ENCODE measurements at places on chromosomes 7 and 10.
A peak's percentile ranks its signal among the peaks of the same experiment; 100 is the strongest.

- DNase-seq, result peak; percentile 26
Measured at GRCh38 chr10:49362596-49363260, 33.2 kb downstream of the DRGX start.

DNA sequence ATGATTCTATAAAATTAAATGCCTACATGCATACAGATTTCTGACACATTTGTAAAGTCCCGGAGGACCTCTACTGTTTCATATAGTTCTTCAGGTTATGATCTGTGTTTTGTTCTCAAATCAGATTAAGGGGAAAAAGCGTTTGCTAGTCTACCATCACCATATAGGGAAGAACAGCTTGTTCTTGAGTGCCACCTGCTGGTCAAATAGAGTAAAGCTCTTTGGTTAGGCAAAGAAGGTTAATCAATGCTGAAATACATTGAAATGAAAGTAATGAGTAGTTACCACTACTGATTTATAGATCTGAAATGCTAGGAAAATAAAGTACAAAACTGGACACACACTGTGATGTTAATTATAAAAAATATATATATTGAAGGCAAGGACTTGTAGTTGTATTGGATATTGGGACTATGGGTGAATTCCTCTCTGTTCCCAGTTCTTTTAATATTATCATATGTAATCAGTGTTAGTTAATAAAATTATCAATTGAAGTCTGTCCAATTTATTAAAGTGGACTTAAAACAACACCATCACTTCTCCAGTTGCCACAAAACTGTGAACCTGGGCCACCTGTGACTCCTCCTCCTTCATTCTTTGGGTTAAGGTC is 72.6 kb upstream of the PDLIM1 start:
- peak; percentile 84 for DNase-seq

DNA sequence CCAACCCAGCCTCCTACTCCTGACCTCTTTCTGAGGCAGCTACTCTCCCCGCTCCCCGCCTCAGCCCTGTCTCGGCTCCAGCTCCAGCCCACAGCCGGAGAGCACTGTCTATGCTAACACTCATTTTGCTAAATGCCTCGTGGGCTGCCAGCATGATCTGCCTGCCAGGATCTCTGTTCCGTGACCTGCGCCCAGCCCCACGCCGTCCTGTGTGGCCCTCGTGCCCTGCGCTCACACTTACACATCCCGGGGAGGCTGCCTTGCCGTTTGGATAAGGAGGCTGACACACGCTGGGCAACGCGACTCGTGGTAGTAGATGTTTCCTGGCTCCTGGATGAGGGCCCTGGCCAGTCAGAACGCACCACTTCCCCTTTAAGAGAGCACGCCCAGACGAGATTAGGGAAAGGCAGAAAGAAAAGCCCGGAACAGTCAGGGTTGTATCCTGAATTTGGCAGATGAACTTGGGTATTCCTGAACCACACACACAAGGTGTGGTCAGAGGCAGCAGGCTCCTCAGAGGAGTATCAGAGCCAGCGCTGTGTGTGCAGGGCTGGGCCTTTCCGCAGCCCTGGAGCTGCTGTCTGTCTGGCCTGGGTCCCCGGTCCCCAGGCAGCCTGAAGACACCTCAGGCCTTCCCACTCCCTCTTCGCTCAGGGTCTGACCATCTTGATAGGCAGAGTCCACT is 97.7 kb upstream of the EFCAB10 start:
- DNase-seq, result no peak

- peak; percentile 14 for DNase-seq
Measured at GRCh38 chr7:112206991-112207592, 597 bp downstream of the ZNF277 start.

- peak; percentile 87 for DNase-seq
Measured at GRCh38 chr7:11458736-11459483, 373.1 kb downstream of the THSD7A start.

DNA sequence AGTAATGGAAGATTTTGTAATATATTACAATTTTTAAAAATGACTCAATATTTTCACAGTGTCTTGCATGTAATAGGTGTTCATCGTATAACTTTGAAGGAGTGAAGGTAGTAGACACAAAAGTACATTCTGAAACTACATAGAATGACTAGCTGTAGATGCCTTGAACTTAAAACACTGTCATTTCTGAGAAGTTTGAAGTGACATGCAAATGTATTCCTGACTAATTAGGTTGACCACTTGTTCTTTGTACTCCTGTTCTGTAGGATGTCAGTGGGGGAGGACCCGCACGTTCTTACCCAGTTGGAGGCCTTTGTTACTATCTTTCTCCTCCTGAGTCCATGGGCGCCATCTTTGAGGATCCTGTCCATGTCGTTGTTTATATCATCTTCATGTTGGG is 31.2 kb downstream of the SEC61A2 start:
- DNase-seq, result no peak

- DNase-seq, result no peak
Measured at GRCh38 chr10:103353281-103353680, 2.3 kb upstream of the PCGF6 start.

DNA sequence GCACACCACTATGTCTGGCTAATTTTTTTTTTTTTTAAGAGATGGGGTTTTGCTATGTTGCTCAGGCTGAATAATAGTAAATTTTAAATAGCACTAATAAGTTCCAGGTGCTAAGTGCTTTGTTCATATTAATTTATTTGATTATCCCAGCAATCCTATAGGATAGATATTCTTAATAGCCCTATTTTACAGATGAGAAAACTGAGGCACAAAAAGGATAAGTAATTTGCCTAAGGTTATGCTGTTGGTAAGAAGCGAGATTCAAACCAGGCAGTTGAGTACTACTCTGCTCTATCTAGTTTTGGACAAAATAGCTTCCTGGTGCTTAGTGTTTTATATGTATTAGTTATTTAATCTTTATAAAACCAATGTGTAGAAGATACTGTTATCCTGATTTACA is 72.5 kb upstream of the STRIP2 start:
- DNase-seq, result no peak

DNA sequence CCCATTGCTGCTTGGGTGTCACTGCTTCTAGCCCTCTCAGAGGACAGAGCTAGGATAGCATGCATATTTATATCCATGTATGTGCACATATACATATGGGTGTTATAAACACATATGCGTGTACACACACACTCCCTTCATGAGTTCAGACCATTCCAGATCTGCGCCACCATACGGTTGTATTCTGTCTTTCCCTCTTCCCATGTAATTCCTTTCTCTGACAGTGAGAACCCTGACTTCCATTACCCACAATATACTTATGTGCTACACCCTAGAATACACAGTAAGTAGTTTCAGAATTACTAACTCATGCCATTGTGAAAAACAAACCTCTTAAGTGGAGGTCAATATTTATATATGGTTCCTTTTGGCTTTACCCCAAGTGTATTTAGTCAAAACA is 116.6 kb upstream of the SAMD8 start:
- DNase-seq, result no peak

- peak; percentile 47 for DNase-seq
Measured at GRCh38 chr7:140983802-140984201, 30.9 kb downstream of the MRPS33 start.

- DNase-seq, result no peak
Measured at GRCh38 chr10:51691135-51691534, 8.3 kb downstream of the CSTF2T start.

- DNase-seq, result no peak
Measured at GRCh38 chr10:131187926-131188325, 123.6 kb downstream of the TCERG1L start.

GRCh38 chr10:128310971-128311658 is 184.9 kb upstream of the MKI67 start:
- no peak for DNase-seq

- DNase-seq, result no peak
Measured at GRCh38 chr10:28569506-28570159, 36.7 kb downstream of the WAC start.

- DNase-seq, result no peak
Measured at GRCh38 chr7:113339661-113340060, 221.3 kb upstream of the SMIM30 start.

DNA sequence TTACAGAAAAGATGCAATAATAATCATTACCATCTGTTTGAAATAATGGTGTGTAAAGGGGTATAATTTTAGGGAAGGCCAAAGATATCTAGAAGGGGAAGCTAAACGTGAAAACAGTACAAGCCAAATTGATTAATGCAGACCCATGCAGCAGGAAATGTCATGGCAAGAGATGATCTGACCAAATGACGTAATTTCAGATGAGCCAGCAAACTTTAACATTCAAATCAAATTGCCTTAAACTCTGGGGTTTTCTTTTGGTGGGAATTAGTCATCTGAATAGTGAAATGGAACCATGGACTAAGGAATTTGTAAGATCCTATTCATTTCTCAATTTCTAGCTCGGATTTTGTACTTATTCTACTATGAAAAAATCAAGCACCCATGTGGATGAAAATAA is 21.4 kb upstream of the SCIN start:
- no peak for DNase-seq

DNA sequence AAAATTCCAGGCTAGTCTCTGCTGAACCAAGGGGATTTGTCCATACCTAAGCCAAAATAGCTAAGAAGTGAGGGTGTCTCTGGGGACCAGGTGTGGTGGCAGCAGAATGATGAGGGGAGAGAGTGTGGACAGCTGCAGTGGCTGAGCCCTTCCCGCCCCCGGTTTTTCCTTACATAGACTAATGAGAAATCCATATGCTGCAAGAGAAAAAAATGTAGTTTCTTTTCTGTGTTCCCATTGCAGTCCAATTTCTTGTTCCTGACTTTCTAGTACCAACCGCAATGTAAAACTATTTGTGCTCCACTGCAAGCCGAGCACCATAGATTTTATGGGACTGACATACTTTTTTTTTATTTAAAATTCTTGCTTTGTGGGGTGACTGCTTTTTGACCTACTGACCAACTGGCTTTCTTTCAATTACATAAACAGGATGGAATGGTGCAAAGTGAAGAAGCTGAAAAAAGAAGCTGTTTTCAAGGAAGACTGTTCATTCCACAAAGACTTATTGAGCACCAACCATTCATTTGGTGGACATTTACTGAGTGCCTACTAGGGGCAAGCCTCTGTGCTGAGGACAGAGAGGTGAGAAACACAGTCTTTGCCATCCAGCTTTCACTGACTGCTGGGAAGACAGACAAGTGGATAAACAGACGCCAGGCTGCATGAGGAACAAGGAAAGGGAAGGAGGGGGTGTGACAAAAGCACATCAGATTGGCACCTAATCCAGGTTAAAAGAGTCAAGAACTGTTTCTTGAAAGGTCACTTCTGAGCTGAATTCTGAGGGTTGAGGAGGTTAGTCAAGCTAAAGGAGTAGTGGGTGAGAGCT is 9.8 kb downstream of the CEP41 start:
- peak; percentile 4 for DNase-seq

Data from MCF 10A (cell line).